ENCODE measurements at places on chromosomes 2 and 18. TPM values are rescaled to one million over a fixed set of nuclear protein-coding genes. Genes with fewer than 3 reads are reported as not detected.

PTCD3 gene
- 81.7 TPM for total RNA-seq

CSRNP3 gene
- 13.9 TPM for total RNA-seq

PJVK gene
- total RNA-seq: 7.3 TPM

FAM228B gene
- total RNA-seq: 74.6 TPM

HOXD4 gene
- total RNA-seq: 15.4 TPM

ITPRIPL1 gene
- total RNA-seq: 0.35 TPM

SNRNP27 gene
- 31.6 TPM for total RNA-seq

NMUR1 gene
- total RNA-seq: not detected

HOXD8 gene
- total RNA-seq: 29.2 TPM

TRIM43 gene
- not detected for total RNA-seq

TRAPPC8 gene
- 33.1 TPM for total RNA-seq

MC5R gene
- not detected for total RNA-seq

PIKFYVE gene
- total RNA-seq: 29.8 TPM

DYNAP gene
- total RNA-seq: not detected

MPP4 gene
- total RNA-seq: not detected

GLS gene
- total RNA-seq: 84.5 TPM

FAM110C gene
- total RNA-seq: 7.3 TPM

EFHD1 gene
- total RNA-seq: 87.0 TPM

DLGAP1 gene
- total RNA-seq: 13.4 TPM

MARCHF4 gene
- not detected for total RNA-seq

BOLL gene
- total RNA-seq: not detected

FBXO48 gene
- total RNA-seq: 0.83 TPM

STK36 gene
- total RNA-seq: 32.1 TPM

RPRM gene
- total RNA-seq: 23.4 TPM

MYCN gene
- 4.7 TPM for total RNA-seq

ERBB4 gene
- 3.5 TPM for total RNA-seq

R3HDM1 gene
- 27.2 TPM for total RNA-seq

RBKS gene
- 1.9 TPM for total RNA-seq

CAVIN2 gene
- total RNA-seq: 59.7 TPM

CLEC4F gene
- not detected for total RNA-seq

ANKRD44 gene
- total RNA-seq: 60.0 TPM

B3GNT7 gene
- total RNA-seq: 30.3 TPM

NOSTRIN gene
- 29.8 TPM for total RNA-seq

CENPA gene
- not detected for total RNA-seq

DIPK1C gene
- total RNA-seq: 0.05 TPM

IL18R1 gene
- total RNA-seq: 1.7 TPM

CDKL4 gene
- 1.5 TPM for total RNA-seq

ACVR1C gene
- 4.3 TPM for total RNA-seq

CHRND gene
- 0.40 TPM for total RNA-seq

CCBE1 gene
- 60.4 TPM for total RNA-seq

GPR17 gene
- not detected for total RNA-seq

KRCC1 gene
- 23.8 TPM for total RNA-seq

ALPP gene
- 8.5 TPM for total RNA-seq

SERPINB5 gene
- not detected for total RNA-seq

BZW1 gene
- total RNA-seq: 104 TPM

NYAP2 gene
- total RNA-seq: not detected

FAP gene
- total RNA-seq: 5.9 TPM

ONECUT2 gene
- 0.25 TPM for total RNA-seq

FAM237A gene
- total RNA-seq: not detected

FBXO41 gene
- 3.0 TPM for total RNA-seq

LRP2 gene
- total RNA-seq: 0.24 TPM

SNORC gene
- 1.1 TPM for total RNA-seq

CCDC85A gene
- 1.3 TPM for total RNA-seq

ZBTB14 gene
- 15.3 TPM for total RNA-seq

VIL1 gene
- not detected for total RNA-seq

STARD6 gene
- not detected for total RNA-seq

NEU2 gene
- not detected for total RNA-seq

PPM1G gene
- total RNA-seq: 47.1 TPM
